ENCODE measurements at places on chromosomes 2 and 18. TPM values are rescaled to one million over a fixed set of nuclear protein-coding genes. Genes with fewer than 3 reads are reported as not detected.

MALL gene
- total RNA-seq = 0.31 TPM

OSR1 gene
- total RNA-seq = not detected

KCNIP3 gene
- total RNA-seq = not detected

DGUOK gene
- 98.0 TPM for total RNA-seq

CYP27A1 gene
- total RNA-seq = 0.39 TPM

SFT2D3 gene
- total RNA-seq = 6.6 TPM

STK39 gene
- 32.6 TPM for total RNA-seq

SERPINB7 gene
- total RNA-seq = not detected

DNA sequence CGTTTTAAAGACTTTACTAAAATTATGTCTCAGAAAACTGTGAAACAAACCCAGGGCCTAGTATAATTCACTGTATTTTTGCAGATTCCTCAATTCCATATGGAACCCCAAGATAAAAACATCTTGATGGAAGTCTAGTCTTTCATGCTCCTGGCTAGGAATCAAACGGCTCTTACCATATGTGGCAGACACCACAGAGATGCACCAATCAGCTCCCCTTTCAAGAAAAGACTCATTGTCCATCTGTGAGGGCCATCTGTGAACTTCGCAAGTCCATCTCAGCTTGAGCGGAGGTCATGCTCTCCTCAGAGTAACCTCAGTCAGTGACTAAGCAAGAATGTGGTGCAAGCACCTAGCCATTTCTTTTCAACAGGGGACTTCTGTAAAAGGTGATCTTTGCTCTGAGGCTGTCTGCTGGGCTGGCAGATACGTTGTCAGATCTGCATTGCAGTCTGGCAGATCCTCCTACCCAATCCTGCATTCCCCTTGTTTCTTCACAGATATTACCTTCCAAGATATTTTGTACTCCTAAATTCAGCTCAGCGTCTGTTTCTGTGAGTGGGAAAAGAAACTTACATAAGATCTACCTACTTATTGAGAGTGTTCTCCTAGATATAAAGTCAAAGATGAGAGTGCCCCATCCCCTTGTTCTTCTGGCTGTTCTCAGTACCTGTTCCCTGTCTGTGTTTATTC, 419.3 kb downstream of the SPAG16 start:
- no peak for DNase-seq
- no peaks in the 10 kb centered on the region for H3K4me1 ChIP-seq
- H3K27me3 ChIP-seq = no peaks in the 10 kb centered on the region

GRCh38 chr2:88560619-88561307, 66.5 kb downstream of the EIF2AK3 start:
- H3K27me3 ChIP-seq = no peaks in the 10 kb centered on the region
- H3K36me3 ChIP-seq = peaks cover 27% of the 10 kb centered on the region
- no peak for DNase-seq
- no peak overlapping the region for H3K4me3 ChIP-seq

DNA sequence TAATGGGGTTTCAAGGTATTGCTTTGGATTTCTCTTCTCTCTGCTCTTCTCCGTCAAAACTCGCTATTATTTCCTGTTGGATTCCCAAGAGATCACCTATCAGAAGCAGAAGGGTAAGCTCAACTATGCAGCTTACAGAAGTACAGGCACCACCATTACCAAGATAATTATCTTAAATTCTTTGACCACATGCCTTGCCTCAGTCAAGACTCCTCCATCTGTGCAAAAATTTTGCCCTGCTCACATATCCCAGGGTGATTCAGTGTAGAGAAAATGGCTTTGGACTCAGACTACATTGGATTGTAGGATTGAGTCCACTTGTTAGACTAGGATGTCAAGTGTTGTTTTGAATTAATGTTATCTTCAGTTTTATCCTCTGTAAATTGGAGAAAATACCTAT, 698.7 kb downstream of the TDRD15 start:
- H3K27me3 ChIP-seq = no peaks in the 10 kb centered on the region
- DNase-seq = no peak
- H3K4me3 ChIP-seq = no peak overlapping the region
- H3K36me3 ChIP-seq = no peaks in the 10 kb centered on the region

GRCh38 chr2:19176172-19176852, 182.1 kb downstream of the OSR1 start:
- no peak overlapping the region for H3K4me3 ChIP-seq
- H3K36me3 ChIP-seq = no peaks in the 10 kb centered on the region
- no peak overlapping the region for H3K27ac ChIP-seq
- H3K27me3 ChIP-seq = no peaks in the 10 kb centered on the region
- no peak for DNase-seq

DNA sequence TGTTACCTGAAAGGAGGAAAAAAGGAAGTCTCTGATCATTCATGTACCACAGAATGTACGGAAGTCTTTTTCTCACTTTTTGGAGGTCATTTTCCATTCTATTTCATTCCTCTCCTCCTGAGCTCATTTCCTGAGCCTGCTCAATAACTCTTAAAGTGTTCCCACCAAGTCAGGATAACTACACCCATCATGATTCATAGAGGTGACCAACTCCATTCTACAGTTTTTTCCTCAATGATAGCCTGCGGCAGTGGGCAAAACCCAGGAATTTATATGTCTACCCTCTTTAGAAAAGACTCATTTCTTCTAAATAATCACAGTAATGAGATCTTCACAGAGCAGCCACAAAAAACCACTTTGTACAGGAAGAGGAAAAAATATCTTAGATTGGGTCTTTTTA, 372.5 kb downstream of the RBM43 start:
- H3K27ac ChIP-seq = no peak overlapping the region
- no peaks in the 10 kb centered on the region for H3K4me1 ChIP-seq
- no peaks in the 10 kb centered on the region for H3K36me3 ChIP-seq

DNA sequence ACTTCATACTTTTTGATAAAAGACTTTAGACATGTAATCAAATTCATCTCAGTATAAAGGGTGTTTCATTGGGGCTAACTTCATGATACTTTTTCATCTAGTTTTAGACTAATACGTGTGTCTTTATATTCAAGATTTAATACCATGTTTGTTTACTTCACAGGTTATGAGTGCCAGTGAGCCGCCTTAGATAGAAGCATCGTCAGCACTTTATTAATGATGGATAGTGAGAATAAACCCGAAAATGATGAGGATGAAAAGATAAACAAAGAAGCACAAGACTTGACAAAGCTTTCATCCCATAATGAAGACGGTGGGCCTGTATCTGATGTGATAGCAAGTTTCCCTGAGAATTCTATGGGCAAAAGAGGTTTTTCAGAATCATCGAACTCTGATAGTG, 33.1 kb downstream of the ZNF407 start:
- no peaks in the 10 kb centered on the region for H3K27me3 ChIP-seq
- H3K27ac ChIP-seq = peak overlapping the region; percentile 31
- H3K4me3 ChIP-seq = peak overlapping the region; percentile 42
- peaks cover 53% of the 10 kb centered on the region for H3K4me1 ChIP-seq

GRCh38 chr2:10008809-10009176, 34.6 kb upstream of the KLF11 start:
- H3K27ac ChIP-seq = no peak overlapping the region
- DNase-seq = no peak
- no peak overlapping the region for H3K4me3 ChIP-seq
- H3K4me1 ChIP-seq = no peaks in the 10 kb centered on the region

- no peaks in the 10 kb centered on the region for H3K36me3 ChIP-seq
- H3K4me1 ChIP-seq = no peaks in the 10 kb centered on the region
- H3K4me3 ChIP-seq = no peak overlapping the region
- no peak overlapping the region for H3K27ac ChIP-seq
- H3K27me3 ChIP-seq = no peaks in the 10 kb centered on the region
- DNase-seq = no peak
Observed at GRCh38 chr2:137939026-137939425, 25.2 kb upstream of the HNMT start.

- H3K27me3 ChIP-seq = no peaks in the 10 kb centered on the region
- no peak overlapping the region for H3K27ac ChIP-seq
- no peak for DNase-seq
- H3K36me3 ChIP-seq = no peaks in the 10 kb centered on the region
- no peaks in the 10 kb centered on the region for H3K4me1 ChIP-seq
Observed at GRCh38 chr2:72475246-72475645, 327.6 kb upstream of the CYP26B1 start.

DNA sequence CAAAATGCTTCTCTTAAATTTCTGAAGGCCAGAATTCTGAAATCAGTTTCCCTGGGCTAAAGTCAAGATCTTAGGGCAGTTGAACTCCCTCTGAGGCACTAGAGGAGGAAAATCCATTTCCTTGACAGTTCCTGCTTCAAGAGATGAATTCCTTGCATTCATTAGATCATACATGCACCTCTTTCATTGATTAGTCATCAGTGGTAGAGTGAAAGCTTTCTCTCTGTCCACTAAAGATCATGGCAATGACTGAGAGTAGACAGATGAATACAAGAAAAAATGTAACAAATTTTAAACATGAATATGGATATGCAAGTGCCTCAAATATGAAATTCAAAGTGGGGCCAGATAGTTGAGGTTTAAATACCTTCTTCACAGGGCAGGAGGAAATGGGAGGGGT, 693.4 kb upstream of the TMEFF2 start:
- H3K27me3 ChIP-seq = no peaks in the 10 kb centered on the region
- no peaks in the 10 kb centered on the region for H3K4me1 ChIP-seq
- no peaks in the 10 kb centered on the region for H3K36me3 ChIP-seq
- H3K27ac ChIP-seq = no peak overlapping the region
- no peak overlapping the region for H3K4me3 ChIP-seq

GRCh38 chr2:218605432-218605831, 2.3 kb upstream of the PLCD4 start:
- no peak for DNase-seq
- H3K4me3 ChIP-seq = no peak overlapping the region
- peaks cover 10% of the 10 kb centered on the region for H3K27me3 ChIP-seq

All from activated T-helper 1 cell treated with anti-CD3 and anti-CD28 coated beads, Interleukin-12 subunit alpha, Interleukin-12 subunit beta, Interleukin-2, Interleukin-4 antibody, amounts not matched to agents 30 ng/mL and 10 ng/mL and 1 ng/mL, durations not matched to agents 14 hours and 24 hours and 36 hours (primary cell).